RPMI7951 (cell line): ENCODE measurements at places on chromosomes 3 and 15. TPM values are rescaled to one million over a fixed set of nuclear protein-coding genes. Genes with fewer than 3 reads are reported as not detected.

- DNase-seq, result peak; percentile 93
These were observed 92.8 kb downstream of the GOLIM4 start for GRCh38 chr3:168002786-168003368.

- DNase-seq, result peak; percentile 37
These were observed 1.9 kb downstream of the KLF13 start for GRCh38 chr15:31328428-31328968.

DNA sequence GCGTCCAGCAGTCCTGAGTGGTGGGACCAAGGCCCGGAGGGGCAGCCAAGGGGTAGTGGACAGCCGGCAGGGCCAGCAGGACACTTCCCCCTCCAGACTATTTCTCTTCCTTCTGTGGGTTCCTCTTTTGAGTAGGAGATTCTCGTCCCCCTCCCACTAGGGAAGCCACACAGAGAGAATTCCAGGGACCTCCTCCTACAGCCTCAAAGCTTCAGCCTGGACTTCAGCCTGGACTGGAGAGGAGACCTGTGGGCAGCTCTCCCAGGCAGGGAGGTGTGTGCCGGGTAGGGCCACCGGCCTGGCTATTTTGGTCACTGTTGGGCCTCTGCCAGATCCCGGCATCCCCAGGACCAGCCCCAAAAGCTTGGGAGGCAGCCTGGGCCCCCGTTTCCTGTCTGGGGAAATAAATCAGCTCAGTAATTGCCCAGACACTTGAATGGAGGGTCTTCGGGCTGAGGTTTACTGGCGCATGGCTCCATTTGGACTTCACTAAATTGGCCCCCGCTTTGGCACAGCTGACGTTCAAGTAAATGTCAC is 1.3 kb downstream of the SLC6A6 start:
- peak; percentile 72 for DNase-seq

GRCh38 chr15:41730543-41730942 is 43.7 kb upstream of the MAPKBP1 start:
- DNase-seq, result no peak

- DNase-seq, result no peak
These were observed 15.7 kb downstream of the KCNAB1 start for GRCh38 chr3:156135921-156136638.

- DNase-seq, result no peak
These were observed 58.9 kb upstream of the EPHA6 start for GRCh38 chr3:96755519-96755918.

GRCh38 chr15:59751552-59752413 is 62.7 kb upstream of the BNIP2 start:
- peak; percentile 17 for DNase-seq

DNA sequence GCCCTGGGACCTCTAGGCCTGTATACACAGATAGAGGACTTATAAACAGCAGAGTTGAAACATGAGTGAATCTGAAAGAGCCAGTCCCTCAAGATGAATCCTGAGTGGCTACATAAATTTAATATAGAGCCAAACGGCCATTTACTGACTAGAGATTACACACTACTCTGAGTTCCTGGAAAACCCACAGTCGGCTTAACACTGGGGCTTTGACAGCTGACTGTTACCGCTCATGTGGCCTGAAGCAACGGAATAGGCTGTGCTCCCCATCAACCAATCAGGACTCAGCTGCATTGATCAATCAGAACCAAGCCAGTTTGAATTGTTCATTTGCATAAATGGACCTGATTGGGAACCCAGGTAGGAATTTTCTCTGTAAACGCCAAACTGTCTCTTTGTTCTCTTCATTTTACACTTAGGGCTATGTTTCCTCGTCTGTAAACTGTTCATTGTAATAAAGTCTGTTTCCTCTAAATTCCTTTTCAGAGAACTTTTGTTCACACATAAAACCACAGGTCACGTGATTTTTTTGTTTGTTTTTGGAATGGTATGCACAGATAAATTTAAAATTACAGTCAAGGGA is 40.5 kb downstream of the CCNL1 start:
- no peak for DNase-seq

- DNase-seq, result no peak
These were observed 11.9 kb downstream of the MCM2 start for GRCh38 chr3:127610105-127610504.

Gene CAND2
- under 0.01 and 0.29 TPM in 2 replicates for total RNA-seq

Gene MIX23
- total RNA-seq, result 66.8 and 99.6 TPM in 2 replicates

Gene TEX55
- not detected in 2 replicates for total RNA-seq

Gene CRYGS
- total RNA-seq, result 0.49 and 1.1 TPM in 2 replicates

Gene ZNF662
- total RNA-seq, result 0.29 and 0.72 TPM in 2 replicates

Gene SLC4A7
- total RNA-seq, result 29.6 and 32.1 TPM in 2 replicates
